Left renal cortex interstitium (tissue), 4 donors: ENCODE measurements at places on chromosomes 4 and X.

DNA sequence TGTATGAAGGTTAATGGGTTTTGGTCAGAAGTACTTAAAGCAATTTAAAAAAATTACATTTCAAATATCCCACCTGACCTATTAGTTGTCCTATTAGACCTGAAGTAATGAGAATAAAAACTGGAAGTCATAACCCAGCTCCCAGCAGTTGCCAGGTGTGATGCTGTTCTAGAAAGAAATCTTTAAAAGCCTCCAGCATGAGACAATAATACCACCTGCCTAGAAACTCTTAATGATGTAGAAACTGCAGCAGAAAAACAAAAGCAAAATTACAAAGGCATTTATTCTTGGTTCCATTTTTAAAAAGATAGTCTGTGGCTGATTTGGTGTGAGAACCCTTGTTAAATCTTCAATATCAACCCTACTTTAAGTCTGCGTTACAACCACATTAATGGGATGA is 1137.7 kb upstream of the TENM3 start:
- no peak for DNase-seq

DNA sequence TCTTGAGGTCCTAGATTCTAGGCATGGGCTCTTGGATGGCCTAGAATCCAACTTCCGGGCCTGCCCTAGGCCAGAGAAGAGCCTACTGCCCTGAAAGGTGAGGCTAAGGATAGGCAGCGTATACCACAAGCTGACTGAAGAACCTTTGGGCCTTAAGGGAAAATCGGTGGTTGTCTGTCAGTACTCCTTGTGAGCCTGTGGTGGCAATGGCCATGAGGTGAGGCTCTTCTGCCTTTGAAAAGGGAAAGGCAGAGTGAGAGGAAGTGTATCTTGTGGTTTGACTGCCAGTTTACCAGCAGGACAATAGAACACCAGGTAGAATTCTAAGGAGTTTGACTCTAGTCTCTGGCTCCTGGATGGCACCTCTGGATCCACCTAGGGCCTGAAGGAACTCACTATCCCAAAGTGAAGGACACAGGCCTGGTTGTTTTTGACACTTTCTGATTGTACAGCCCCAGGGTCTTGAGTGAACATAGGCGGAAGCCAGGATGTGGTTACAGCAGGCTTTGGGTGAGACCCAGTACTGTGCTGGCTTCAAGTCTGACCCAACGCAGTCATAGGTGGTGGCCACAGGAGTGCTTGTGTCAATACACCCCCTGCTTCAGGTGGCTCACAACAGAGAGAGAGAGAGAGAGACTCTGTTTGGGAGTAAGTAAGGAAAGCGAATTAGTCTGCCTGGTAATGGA is 20.9 kb downstream of the ITIH6 start:
- DNase-seq: no peak

DNA sequence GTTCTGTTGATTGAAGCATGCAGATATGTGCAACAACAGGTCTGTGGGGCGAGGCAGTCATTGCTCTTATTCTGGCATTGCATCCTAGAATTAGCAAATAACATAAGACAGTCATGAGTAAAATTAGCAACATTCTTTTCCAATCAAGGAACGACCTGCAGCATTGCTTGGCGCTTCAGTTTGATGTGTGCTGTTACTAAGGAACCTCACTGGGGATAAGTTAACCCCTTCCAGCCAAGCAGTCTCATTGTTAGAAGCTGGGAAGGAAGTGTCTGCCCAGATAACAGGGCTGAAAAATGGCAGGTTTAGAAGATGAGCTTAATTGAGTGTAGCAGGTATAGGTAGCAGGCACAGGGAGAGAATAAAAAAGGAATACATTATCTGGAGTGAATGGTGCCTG is 55.4 kb downstream of the RBM46 start:
- DNase-seq: no peak

- DNase-seq: no peak
Observed at GRCh38 chr4:31923634-31924033, 1203.5 kb downstream of the PCDH7 start.

DNA sequence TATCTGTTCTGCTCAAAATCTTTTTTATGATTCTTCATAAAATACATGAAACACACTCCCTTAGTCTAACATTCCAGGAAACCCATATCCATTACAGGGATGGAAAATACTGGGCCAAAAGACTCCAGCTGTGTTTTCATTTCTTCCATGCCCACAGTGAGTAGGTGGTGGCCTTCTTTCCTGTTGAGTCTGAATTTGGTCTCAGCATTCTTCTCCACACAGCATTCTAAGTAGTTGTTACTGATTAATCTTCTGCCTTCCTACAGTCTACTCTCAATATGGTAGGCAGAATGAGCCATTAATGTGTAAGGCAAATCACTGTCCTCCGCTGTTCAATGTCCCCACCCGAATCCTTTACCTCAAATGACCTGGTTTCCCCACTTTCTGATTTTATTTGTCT is 370.6 kb upstream of the RPS6KA3 start:
- DNase-seq: no peak

- DNase-seq: no peak
Observed at GRCh38 chr4:179625406-179625805, 2183.2 kb upstream of the AGA start.

- no peak for DNase-seq
Observed at GRCh38 chr4:161604516-161605300, 559.1 kb downstream of the FSTL5 start.

GRCh38 chrX:108209006-108209554 is 117.5 kb downstream of the ATG4A start:
- no peak for DNase-seq

DNA sequence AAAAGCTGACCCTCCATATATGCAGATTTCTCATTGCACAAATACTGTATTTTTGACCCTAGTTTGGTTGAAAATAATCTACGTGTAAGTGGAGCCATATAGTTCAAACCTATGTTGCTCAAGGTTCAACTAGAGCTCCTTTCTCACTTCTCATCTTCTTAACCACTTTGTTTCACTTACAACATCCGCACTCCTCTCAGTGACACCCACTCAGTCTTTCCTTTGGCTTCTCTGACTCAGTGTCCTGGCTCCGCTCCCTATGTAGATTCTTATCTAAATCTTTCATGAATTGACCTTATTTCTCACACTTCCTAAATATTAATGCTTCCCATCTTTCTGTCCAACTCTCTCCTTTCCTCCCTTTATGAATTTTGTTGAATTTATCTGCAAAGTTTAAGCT is 32.9 kb upstream of the DKK2 start:
- no peak for DNase-seq

DNA sequence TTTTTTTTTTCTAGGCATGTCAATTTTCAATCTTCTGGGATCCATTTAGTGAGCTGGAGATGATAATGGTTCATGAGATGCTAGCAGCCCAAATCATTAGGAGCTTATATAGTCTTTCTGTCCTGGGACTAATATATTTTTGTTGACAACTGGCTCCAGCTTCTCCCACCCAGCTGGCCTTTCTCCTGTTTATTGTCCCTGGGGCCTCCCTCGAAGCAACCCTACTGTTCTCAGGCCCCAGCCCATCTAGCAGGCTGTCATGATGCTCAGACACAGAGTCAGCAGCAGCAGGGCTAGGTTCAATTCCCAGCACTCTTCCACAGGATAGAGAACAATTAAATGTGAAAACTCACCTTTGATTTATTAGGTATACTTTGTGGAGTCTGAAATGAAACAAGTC is 127.6 kb upstream of the MID1 start:
- no peak for DNase-seq

GRCh38 chr4:145921231-145921630 is 17.4 kb downstream of the ZNF827 start:
- DNase-seq: no peak

DNA sequence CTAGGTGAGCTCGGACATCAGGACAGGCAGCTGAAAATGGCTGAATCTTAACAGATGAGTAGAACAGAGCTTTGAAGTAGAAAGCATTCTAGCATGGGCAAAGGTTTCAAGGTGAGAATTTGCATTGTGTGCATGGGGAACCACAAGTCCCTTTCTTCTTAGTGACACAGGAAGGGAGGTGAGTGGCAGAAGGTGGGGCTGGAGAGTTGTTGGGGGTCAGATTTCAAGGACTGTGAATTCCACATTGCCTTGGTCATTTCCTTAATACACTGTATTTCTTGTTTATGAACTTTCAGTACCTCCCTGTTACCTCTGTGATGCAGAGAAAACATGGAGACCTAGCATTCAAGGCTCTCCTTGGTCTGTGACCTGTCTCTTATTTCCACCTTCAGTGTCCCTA is 4.1 kb downstream of the APEX2 start:
- no peak for DNase-seq

DNA sequence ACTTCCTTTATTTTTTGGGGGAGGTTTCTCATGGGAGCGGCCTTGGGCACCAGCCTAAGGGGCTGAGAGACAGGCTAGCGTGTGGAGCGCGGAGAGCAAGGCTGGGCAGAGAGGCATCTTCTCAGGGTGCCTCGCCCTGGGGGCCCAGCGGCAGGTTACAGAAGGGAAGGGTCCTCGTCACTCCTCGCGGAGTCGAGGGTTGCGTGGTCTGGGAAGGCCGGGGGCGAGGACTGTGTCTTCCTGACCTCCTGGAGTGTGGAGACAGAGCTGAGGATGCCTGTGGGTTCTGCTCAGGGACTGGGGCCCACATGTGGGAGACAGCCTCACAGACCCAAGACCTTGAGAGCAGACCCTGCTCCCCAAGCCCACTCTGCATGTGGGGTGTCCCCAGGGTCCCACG is 79.6 kb upstream of the LRPAP1 start:
- DNase-seq: no peak

DNA sequence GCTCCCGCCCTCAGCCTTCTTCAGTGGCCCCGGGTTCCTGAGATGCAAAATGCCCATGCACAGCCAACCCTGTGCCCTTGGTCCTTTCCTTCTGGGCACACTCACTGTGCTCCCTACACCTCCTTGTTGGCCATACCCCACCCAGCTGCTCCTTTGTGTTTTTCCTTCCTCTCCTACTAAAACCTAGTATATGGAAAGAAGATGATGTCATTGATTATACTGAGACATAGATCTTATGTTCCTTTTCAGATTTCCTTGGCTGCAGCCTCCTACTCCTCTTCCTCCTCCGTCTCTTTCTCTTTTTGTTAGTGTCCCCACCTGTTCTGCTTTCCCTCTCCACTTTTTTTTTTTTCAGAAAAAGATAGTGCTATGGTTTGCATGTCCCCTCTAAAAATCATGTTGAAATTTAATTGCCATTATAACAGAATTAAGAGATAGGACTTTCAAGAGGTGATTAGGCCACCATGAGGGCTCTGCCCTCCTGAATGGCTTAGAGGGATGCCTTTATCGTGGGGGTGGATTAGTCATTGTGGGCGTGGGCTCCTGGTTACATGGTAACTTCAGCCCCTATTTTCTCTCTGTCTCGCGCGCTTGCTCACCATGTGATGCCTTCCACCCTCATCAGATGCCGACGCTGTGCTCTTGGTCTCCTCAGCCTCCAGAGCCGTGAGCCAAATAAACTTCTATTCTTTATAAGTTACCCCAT is 254.9 kb upstream of the GATB start:
- DNase-seq: no peak

GRCh38 chr4:95410387-95410977 is 138.3 kb downstream of the UNC5C start:
- no peak for DNase-seq

DNA sequence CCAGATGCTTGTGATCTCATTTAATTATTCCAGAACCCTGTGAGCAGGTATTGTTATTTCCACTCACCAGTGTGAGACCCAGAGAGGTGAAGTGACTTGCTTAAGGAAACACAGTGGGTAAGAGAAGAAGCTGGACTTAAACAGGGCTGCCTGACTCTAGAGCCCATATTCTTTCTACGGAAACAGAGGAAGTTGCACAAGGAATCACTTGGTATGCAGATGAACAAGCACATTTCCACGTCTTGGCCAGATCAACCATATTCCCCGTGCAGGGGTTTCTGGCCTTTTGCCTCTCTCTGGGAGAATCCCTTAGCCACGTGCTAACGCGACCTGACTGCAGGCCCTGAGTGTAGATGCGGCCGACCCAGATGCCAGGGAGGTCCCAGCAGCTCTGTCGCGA is 195.5 kb upstream of the ATP6AP2 start:
- no peak for DNase-seq

- DNase-seq: no peak
Observed at GRCh38 chrX:16282209-16282608, 114.9 kb downstream of the MAGEB17 start.

- no peak for DNase-seq
Observed at GRCh38 chr4:10758906-10759305, 74.3 kb upstream of the CLNK start.

DNA sequence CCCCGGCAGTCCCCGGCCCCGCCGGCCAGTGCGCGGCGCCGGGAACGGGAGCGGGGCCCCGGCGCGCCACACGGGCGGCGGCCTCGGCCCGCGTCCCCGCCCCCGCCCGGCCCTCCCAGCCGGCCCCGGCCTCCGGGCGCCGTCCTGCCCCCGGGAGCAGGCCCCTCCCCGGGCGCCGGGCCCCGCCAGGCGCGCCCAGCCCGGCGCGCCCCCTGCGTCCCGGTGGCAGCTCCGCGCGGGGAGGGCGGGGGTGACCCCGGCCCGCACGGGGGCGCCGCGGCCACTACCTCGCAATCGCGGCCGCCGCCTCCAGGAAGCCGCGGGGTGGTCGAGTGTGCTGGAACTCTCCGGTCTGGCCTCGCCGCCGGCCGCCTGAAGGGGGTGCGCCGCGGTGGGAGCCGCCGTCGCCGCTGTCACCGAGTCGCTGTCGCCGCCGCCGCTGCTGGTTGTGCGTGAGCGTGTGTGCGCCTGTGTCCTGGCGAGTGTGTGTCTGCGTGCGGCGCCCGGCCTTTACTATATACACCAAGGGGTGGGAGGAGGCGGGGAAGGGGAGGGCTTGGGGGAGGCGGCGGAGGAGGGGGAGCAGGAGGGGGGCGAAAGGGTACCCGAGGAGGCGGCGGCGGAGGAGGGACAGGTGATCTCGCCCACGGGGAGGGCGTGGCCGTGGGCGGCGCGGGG is at the start of gene RAI2:
Gene RAI2, minus strand, starts transcription at position 488 of the 678 bp plus-strand sequence. CDS start 59,288 bp downstream, outside the sequence.
- DNase-seq: no peak

GRCh38 chr4:155620637-155621036 is 46.0 kb upstream of the GUCY1A1 start:
- no peak for DNase-seq

DNA sequence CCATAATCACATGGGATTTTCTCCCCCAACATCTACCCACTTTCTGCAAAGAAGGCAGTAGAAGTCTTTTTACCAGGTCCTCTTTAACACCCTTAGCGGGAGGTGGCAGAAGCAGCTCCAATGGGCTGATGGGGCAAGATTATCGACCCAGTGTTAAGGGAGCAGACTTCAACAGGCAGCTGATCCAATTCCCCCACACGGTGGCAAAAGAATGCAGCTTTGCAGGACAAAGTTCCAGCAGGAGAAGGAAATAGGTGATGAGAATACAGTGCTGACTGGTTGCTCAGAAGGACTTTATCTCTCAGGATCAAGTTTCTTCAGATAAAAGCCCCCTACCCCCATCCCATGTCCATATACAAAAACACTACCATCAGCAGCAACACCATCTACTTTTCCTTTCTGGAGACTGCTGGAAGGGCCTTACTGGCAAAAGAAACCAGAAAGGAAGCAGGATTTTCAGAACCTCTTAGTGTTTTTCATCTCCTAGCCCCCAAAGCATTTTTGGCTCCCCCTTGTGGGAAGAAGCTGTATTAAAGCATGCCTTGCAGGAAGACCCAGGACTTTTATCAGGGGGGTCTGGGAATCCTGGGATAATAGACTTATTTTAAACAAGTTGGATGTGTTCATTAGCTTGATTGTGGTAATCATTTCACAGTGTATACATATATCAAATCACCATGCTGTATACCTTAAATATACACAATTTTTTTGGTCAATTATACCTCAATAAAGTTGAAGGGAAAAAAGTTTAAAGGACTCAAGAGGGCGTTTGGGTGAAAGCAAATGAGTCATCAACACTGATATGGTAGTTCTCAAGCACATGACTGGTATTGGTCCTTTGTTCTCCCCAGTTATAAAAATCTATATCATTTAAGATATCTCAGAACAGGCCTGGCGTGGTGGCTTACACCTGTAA is 146.4 kb downstream of the GPC3 start:
- no peak for DNase-seq
